ENCODE measurements at places on chromosomes 6 and 20.

DNA sequence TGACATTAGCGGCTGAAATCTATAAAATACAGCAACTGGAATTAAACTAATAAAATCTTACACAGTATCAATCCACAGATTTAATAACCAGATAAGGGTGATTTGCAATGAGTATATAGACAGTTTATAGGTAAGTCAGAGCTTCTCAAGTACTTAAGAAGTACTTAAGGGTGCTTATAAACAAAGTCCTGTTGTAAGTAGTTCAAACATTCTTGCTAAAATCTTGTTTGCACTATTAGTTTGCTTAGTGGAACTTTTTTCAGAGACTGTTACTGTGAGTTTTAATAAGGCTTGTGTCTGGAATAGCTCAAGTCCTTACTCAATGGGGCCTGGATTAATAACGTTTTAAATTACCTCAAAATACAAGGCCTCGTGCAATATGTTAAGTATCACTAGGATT is 240.5 kb downstream of the GMDS start:
- no peak for DNase-seq

DNA sequence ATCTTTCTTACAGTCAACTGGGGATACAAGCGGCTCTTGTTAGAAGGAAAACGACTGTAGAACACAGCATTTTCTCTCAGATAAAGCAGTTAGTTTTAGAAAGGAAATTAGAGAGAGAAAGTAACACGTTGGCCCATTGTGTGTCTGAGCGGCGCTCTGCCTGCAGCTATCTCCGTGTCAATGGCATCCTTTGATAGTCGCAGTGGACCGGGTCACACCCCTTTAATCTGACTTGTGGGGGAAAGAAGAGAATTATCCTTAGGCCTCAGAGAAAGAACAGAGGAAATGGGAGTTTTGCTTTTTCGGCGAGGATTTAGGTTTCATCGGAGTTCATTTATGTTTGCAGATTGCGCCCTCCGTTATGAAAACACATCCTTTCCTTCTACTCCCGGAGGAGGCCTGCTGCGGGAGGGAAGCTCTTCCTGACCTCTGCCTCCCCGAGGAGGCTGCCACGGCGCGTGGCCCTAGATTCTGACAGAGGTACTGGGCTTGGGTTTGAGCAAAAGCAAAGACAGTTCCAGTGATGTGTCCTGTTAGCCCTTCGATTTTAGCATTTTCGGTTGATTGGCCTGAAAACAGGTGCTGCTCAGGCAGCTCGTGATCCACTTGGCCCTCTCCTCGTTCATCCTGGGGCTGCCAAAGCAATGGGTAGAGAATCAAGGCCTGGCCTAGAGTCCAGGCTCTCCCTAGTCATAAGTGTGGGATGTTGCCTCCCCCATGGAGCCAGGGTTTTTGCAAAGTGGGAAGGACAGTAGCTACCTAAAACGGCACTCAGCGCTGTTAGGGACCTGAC is 74.9 kb downstream of the ZDHHC14 start:
- DNase-seq: no peak

- DNase-seq: no peak
Observed at GRCh38 chr6:74479960-74480359, 725.9 kb downstream of the COL12A1 start.

- no peak for DNase-seq
Observed at GRCh38 chr6:30830438-30830837, 53.9 kb upstream of the DDR1 start.

- DNase-seq: no peak
Observed at GRCh38 chr20:21075471-21075870, 30.7 kb downstream of the LINC00237 start.

DNA sequence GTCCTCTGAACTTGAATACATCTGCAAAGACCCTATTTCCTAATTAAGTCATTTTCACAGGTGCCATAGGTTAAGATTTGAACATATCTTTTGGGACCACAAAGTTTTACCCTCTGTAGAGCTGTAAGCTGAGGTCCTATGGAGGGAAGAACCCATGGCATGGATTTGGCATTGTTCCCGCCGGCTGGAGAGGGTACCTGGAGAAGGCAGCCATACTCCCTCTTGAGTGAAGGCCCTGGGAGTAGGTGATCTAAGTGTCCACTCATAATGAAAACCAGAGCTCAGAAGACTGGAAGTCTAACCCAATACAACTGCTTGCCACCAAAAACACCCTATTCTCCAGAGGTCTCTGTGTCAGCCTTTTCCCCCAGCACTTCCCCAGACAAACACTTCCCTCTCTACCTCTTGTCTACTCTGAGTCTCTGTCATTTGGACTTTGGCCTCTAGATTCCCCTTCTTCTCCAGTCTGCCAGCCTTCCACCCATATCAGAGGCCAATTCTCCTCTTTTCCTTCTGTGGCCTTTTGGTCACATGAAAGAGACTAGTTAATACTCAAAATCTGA is 363.9 kb downstream of the MAFB start:
- no peak for DNase-seq

GRCh38 chr20:63071541-63072181 is 64.9 kb upstream of the BHLHE23 start:
- peak; percentile 54 for DNase-seq

GRCh38 chr20:610130-611046 is at the start of gene TCF15:
TSS of gene TCF15 (minus strand) at chr20:610309. CDS start at chr20:610237, 72 bp downstream.
- no peak for DNase-seq

DNA sequence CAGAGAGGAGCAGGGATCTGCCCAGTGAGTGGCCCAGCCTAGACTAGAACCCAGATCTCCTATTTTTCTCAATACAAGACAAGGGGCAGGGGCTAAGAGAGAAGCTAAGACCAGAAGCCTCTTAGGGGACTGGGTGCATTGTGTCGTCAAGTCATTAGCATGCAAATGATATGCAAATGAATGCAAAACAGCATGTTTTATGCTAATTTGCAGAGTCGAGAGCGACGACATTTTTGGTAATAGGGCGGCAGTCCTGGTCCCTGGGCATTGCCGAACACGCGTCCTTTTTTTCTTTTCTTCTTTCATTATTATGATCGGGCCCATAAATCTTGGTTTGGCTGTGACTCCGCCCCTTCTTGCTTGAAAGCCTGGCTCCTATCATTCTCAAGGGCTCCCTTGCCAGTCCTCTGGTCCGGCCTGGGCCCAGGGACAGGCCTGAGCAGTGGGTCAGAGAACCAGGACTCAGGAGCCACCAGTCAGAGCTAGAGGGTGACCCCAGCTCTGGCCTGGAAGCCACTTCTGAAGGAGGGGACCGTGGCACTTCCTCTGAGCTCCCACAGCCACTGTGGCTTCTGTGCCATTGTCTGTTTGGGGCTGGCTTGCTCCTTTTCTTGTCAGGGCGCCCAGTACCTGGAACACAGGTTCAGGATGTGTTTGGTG is 32.0 kb upstream of the SCRT2 start:
- DNase-seq: no peak

DNA sequence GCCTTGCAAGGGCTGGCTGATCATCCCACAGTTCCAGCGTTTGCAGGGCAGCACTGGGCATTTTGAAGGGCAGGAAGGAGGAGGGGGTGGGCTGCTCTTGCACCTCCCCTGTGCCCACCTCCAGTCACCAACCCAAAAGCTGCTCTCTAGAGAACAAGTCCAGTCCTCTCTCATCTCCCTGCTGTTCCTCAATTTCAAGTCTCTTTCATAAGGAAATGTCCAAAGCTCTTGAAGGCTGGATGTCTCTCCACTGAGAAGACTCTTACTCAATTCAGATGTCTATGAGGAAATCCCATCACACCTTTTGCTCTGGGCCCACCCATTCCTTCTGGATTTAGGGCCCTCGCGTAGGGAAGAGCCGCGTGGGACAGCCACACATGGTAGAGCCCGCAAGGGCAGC is 31.7 kb downstream of the WRNIP1 start:
- DNase-seq: no peak

GRCh38 chr6:131761060-131761761 is 46.6 kb upstream of the ENPP1 start:
- peak; percentile 53 for DNase-seq

- DNase-seq: peak; percentile 12
Observed at GRCh38 chr20:38559764-38560163, 21.2 kb upstream of the ADIG start.

DNA sequence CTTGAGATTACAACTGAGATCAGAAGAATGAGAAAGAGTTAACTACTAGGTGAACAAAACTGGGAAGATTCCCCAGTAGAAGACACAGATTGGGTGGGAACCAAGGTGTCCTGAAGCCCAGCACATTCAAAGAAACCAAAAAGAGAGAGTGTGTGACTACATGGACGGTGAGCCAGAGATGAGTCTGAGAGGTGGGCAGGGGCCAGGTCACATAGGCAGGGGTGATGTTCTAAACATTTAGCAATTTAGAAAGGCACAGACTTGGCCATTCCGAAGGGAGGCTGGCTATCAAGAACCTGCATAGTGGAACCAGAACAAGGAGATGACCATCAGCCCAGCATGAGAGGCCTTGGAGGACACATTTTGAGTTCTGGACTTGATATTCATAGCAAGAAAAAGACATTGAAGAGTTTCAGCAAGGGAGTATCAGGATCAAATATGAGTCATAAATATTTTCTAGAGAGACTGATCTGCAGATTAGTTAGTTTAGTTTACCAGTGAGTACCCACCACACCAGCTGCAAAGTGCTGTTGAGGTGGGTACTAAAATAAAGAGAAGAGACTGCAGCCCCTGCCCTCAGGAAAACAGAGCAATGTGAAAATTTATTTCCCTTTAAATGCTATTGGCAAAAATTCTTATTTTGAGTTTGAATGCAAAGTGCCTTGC is 340.5 kb upstream of the PRDM1 start:
- no peak for DNase-seq

GRCh38 chr20:55406891-55407290 is 598.4 kb downstream of the CBLN4 start:
- DNase-seq: no peak

DNA sequence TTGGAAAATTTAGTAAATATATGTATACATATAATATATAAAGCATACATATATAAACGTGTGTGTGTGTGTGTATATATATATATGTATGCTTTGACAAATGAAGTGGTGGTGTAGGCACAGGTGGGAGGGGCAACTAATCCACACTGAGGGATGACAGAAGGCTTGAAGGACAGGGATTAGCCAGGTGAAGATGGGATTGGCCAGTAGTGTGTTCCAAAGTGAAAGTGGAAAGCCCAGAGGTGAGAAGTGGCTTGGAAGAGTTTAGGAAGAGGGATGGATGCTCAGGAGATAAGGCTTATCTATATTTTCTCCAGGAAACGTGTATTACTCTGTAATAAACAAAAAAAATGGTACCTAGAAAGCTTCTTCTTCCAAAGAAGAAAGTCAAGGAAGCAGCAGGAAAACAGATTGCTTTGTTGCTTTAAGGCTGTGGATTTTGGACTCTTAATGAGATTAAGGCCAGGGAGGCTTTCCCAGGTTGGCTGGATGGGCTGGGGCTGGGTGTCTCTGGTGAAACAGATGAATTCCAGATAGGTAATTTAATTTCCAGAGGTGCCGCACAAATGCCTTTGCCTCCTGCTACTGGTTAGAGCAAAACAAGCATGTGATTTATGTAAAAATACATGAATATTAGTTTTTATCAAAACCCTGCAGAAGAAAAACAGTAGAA is 63.9 kb downstream of the JARID2 start:
- no peak for DNase-seq

DNA sequence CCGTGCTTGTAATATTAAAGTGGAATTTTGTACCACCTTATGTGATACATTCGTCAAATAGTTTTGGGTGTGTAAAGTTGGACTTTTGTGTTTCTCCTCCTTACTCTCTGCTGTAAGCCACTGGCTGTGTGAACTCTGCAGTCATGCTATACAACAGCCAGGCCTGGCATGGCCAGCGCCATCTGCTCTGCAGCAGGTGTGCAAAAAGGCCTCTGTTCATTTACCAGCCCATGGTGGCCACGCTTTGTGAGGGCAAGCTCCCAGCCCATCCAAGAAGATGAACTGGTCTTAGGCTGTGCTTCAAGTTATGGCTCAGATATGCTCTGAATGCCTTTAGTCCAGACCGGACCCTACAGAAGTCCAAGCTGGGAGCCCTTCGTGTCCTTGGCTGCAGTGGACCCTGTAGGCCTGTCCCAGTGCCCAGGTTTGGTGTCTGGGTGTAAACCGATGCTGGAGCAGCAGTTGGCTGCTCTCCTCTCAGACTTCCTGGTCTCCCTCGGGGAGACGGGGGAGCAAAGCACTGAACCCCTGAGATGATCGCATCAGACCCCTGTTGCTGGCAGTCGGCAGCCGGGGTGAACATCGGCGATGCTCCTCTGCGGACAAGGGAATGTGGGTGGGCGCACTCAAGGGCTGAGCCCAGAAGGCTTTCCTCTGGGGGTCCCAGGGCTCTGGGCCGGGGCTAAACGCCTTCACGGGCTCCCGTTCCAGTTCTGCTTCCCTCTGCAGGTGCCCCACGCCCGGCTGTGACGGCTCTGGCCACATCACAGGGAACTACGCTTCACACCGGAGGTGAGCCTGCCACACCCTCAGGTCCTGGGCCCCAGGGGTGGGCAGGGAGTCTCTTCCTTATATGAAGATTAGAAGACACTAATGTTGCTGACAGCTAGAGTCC is 28.6 kb upstream of the PCMTD2 start:
- DNase-seq: no peak

GRCh38 chr6:113094779-113095178 is 747.6 kb downstream of the RFPL4B start:
- DNase-seq: no peak

- DNase-seq: no peak
Observed at GRCh38 chr20:10629946-10630650, 43.7 kb downstream of the JAG1 start.
